Sigmoid colon (tissue), 7 donors: ENCODE measurements at places on chromosomes 11 and 22. TPM values are rescaled to one million over a fixed set of nuclear protein-coding genes. Genes with fewer than 3 reads are reported as not detected.

DNA sequence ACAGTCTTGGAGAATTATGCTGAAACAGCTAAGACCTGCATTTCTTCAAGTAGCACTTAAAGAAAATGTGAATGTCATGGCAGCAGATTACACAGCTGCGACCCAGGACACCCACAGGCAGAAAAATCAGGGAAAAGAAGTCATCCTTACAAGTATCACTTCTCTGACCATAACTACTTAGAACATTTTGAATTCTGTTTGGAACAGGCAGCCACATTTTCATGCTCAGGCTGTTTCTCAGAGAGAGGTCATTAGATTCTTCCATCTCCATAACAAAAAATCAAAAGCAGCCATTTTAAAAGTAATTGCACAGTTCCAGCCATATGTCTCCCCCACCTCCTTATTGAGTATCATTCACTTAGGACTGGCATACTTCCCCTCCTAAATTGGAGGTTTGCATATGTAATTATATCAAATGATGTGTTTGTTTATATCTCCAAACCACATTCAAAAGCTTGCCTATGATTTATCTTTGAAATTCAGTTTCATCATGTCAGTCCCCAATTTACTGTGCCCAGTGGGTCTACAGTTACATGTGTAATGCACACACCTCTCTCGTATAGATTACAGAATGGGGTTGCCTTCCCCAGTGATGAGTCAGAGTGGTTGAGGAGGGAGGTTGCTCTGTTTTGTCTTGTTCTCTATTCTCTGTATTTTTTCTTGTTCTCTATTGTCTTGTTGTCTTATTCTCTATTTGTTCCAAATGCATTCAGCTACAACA, 276.5 kb upstream of the MTNR1B start:
- DNase-seq: no peak

- DNase-seq: peak; percentile 74
Measured at GRCh38 chr11:62770778-62771143, 435 bp upstream of the TAF6L start.

GRCh38 chr11:87473174-87473573, 435.4 kb downstream of the TMEM135 start:
- no peak for DNase-seq

- DNase-seq: peak; percentile 52
Measured at GRCh38 chr11:125389339-125390166, 106.5 kb downstream of the FEZ1 start.

DNA sequence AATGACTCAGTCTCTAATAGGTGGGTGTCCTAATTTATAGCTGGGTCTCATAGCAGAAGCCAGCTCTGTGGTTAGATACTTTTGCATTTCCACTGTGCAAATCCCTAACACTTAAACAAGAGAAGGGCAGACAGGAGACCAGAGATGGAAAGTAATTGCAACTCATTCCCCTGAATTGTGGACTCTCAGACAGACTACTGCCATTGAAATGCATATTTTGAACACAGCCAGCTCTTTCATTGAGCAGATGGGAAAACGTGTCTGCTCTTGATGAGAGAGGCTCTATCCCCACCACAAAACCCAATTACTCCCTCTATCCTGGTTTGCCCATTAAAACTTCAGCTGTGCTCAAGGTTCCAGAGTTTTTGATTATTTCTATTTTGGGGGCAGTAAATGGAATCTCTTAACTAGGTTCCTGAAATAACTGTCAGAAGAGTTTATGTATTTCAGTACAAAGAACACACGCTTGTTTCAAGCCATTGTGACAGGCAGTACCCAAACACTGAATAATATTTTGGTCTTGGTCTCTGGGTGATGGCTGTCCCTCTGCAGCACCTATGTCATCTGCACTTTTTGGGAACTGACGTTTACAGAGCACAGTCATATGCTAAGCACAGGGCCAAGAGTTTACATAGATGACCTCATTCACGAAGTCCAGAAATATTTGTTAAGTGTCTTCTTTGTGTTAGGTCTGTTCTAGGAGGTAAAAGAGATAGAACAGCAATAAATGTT, 41.7 kb downstream of the FAM227A start:
- DNase-seq: no peak

- DNase-seq: no peak
Measured at GRCh38 chr11:101866619-101867491, 48.0 kb upstream of the CEP126 start.

- peak; percentile 29 for DNase-seq
Measured at GRCh38 chr11:73194593-73194992, 23.5 kb upstream of the P2RY2 start.

DNA sequence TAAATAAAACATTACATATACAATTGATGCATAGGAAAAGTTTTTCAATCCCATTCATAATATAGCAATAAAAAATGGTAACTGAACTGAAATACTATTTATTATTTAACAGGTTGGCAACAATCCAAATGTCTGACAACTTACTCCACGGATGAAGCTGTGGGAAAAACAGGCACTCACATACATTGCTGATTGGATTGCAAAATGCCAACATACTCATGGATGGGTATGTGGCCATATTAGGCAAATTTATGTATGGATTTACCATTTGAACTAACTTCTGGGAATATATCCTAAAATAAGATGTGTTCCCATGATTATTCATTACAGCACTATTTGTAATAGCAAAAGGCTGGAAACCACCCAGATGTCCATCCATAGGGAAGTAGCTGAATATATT, 3.2 kb upstream of the BIRC2 start:
- DNase-seq: no peak

DNA sequence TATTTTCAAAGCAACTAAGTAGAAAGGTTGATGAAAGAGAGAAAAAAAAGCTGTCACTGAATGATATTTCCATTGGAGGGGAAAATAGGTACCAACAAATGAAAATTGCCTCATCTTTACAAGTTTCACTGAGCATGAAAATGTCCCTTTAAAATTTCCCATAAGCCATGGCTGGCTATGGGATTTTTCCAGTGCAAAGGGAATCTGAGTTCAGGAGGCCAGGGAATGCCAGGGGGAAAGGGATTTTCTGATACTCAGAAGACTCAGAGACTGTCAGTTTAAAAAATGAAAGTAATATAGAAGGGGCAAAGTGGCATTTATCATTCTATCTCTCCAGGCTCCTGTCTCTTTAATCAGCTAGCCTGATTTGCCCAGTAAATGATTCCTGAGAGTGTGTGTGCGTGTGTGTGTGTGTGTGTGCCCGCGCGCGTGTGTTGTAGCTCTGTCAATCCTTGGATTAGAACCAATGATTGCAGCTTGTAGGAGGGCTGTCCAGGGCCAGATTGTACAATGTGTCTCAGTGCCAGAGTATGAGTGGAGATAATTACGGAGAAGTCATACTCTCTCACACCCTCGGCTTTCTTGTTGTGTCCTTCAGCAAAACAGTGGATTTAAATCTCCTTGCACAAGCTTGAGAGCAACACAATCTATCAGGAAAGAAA, at the start of gene NTM:
Gene NTM (plus strand): TSS at position 526 of the 662 bp plus-strand sequence.
- DNase-seq: peak; percentile 77

GRCh38 chr11:38315151-38315550, 1717.1 kb upstream of the RAG2 start:
- DNase-seq: no peak

DNA sequence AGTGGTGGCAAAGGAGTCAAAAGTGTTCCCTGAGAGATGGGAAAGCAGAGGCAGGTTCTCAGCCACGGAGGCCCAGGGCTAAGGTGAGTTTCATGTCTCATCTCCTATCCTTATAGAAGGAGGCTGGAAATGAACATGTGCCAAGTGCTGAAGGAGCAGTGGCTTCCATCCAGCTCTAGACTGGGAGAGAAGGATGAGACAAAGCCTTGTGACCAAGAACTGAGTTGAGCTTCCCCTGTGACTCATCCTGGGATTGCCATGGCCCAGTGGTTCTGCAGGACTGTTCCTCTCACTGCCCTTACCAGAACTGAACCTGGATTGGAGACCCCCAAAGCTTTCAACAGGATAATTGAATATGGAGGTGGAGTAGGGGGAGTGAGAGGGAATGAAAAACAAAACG, 16.7 kb upstream of the OR9Q1 start:
- DNase-seq: no peak

- no peak for DNase-seq
Measured at GRCh38 chr11:127018683-127019279, 18.2 kb upstream of the KIRREL3 start.

- no peak for DNase-seq
Measured at GRCh38 chr22:29722151-29722550, 2.3 kb downstream of the CABP7 start.

GRCh38 chr11:23674866-23675265, 814.6 kb upstream of the CCDC179 start:
- DNase-seq: no peak

DNA sequence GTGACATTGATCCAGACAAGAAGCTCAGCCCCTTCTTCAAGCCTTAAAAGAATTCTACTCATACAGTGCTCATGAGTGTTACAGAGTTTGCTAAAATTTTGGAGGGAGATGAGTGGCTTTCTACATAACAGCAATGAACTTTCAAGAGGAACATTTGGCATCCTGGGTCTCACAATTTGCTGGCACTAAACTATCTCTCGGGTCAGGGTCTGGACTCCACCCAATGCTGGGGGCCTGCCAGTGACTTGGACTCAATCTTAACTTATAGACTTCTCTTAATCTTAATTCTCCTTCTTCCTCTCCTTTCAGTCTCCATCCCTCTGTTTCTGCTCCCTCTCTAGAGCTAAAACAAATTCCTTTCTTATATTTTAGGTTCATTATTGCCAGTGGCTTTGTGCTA, 317.9 kb downstream of the TMEM135 start:
- no peak for DNase-seq

- no peak for DNase-seq
Measured at GRCh38 chr11:28798286-28798685, 690.1 kb downstream of the METTL15 start.

GRCh38 chr11:1162491-1163311, 4.9 kb downstream of the MUC5AC start:
- peak; percentile 27 for DNase-seq

DNA sequence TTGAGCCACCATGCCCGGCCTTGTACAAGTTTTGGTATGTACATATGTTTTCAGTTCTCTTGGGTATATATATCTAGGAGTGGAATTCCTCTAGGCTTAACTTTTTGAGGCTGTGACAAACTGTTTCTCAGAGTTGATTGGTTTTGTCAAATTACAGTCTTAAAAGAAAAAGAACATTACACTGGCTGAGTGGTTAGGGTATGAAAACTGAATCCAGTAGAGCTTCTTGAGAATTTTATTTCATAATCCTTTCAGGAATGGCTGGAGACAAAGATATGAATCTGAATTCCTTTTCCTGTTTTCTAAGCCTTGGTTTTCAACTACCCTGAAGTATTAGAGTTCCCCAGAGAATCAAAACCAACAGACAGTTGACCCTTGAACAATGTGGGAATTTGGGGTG, 6.5 kb downstream of the METTL15 start:
- no peak for DNase-seq

GRCh38 chr11:93849751-93850593, 446 bp downstream of the VSTM5 start:
- DNase-seq: no peak

The MFNG gene
- polyA plus RNA-seq: 9.9 TPM

The LMO2 gene
- polyA plus RNA-seq: 4.9 TPM

The ZNRD2 gene
- 52.6 TPM for polyA plus RNA-seq

The AMBRA1 gene
- 19.8 TPM for polyA plus RNA-seq

The SEC14L2 gene
- 5.5 TPM for polyA plus RNA-seq

The RIBC2 gene
- polyA plus RNA-seq: not detected

The MYBPC3 gene
- polyA plus RNA-seq: 0.60 TPM

The KRTAP5-8 gene
- not detected for polyA plus RNA-seq

The CDC45 gene
- polyA plus RNA-seq: 16.6 TPM
